ENCODE measurements at places on chromosomes 3 and 15. TPM values are rescaled to one million over a fixed set of nuclear protein-coding genes. Genes with fewer than 3 reads are reported as not detected.
A peak's percentile ranks its signal among the peaks of the same experiment; 100 is the strongest.

DNA sequence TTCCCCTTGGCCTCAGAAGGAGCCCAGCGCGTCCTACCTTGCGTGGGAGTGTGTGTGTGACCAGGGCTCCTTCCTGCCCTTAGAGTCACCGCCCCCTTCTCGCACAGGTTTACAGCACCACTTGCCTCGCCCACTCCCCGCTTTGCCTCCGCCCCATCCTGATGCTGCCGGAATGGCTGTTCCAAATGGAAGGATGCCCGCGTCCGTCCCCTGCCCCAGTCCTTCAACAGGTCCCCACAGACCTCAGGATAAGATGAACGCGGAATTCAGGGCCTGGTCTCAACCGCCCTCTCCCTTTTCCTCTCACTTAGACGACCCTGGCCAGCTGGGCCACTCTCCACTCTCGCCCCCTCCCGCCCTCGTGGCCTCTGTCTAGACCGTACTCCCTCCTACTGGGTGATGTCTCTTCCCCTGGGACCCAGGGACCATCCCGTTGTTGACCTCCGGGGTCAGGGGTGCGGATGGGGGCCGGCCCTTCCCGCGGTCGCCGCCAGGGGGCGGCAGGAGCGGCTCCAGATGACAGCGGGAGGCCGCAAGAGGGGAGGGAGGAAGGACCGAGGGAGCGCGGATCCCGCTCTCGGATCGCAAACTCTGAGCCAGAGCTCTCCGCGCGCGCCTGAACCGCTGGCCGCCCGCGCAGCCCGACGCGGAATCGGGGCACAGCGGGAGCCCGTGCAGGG, at the start of gene THSD4:
Gene THSD4, plus strand, starts transcription at position 585 of the 680 bp plus-strand sequence.
- peaks cover 6% of the 10 kb centered on the region for H3K27me3 ChIP-seq
- peak; percentile 61 for DNase-seq
- H3K27ac ChIP-seq = peak within 1 kb of the TSS; percentile 68
- peak within 1 kb of the TSS; percentile 89 for H3K4me3 ChIP-seq
- peaks cover 71% of the 10 kb centered on the region for H3K4me1 ChIP-seq
- peaks cover 8% of the 10 kb centered on the region for H3K36me3 ChIP-seq

GRCh38 chr3:52231502-52232278, 6.2 kb upstream of the TLR9 start:
- H3K27me3 ChIP-seq = no peaks in the 10 kb centered on the region
- peaks cover 6% of the 10 kb centered on the region for H3K36me3 ChIP-seq
- DNase-seq = peak; percentile 40
- no peak overlapping the region for H3K27ac ChIP-seq
- no peak overlapping the region for H3K4me3 ChIP-seq

Gene ASB14
- total RNA-seq = not detected

Gene TMEM207
- not detected for total RNA-seq

DNA sequence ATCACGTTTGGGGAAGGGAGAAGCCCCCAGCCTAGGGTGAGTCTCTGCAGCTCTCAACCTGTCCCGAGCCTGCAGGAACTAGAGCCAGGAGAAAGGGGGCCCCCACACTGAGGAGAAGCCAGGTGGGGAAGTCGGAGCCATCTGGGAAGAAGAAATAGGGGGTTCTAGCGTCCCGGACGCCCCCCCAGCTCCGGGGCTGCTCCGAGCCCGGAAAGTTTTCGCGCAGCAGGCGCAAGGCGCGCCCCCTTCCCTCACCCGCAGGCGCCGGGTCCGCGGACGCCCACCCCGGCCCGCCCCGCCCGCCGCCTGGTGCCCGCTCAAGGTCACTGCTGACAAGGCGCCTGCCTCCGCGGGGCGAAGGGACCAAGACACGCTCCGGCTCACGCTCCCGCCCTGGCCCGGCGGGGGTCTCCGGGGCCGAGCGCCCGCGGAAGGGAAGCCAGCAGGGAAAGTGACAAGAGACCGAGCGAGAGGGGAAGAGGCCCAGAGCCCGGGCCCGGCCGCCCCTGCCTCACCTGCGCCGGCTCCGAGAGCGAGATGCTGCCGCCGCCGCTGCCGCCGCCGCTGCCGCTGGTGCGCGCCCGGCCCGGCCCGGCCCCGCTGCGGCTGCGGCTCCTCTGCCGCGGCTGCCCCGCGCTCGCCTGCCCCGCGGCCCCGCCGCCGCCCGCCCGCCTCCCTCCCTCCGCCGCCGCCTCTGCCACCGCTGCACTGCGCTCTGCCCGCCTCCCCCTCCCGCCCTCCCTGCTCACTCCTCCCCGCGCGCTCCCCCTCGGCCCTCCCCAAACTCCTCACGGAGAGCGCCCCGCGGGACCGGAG, 108.4 kb upstream of the SLC6A11 start:
- H3K36me3 ChIP-seq = no peaks in the 10 kb centered on the region
- H3K27me3 ChIP-seq = peaks cover 48% of the 10 kb centered on the region
- no peak for DNase-seq
- no peak overlapping the region for H3K4me3 ChIP-seq
- H3K27ac ChIP-seq = no peak overlapping the region

GRCh38 chr3:77620009-77620408, 580.1 kb downstream of the ROBO2 start:
- H3K4me3 ChIP-seq = no peak overlapping the region
- DNase-seq = no peak
- H3K4me1 ChIP-seq = no peaks in the 10 kb centered on the region
- no peak overlapping the region for H3K27ac ChIP-seq
- no peaks in the 10 kb centered on the region for H3K36me3 ChIP-seq

GRCh38 chr3:62127116-62127515, 246.2 kb downstream of the FEZF2 start:
- H3K27me3 ChIP-seq = no peaks in the 10 kb centered on the region
- no peak for DNase-seq
- H3K4me3 ChIP-seq = no peak overlapping the region

Gene IMPG2
- 0.07 TPM for total RNA-seq

DNA sequence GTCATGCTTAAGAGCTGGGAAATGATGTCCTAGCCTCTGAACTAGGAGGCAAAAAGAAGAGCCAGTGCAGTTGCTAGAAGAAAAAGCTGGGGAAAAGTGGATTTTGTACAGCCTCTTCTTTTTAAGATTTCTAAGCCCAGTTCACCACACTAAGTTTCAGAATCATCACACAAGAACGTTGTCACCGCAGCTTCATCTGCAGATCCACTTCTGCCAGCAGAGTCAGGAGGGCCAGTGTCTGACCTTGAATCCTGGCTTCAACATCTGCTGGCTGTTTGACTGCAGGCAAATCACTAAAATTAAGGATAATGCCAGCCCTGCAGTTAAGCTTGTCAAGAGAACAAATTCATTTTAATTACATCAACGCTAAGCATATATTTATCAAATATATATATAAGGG, 36.2 kb downstream of the HDC start:
- no peaks in the 10 kb centered on the region for H3K27me3 ChIP-seq
- peaks cover 37% of the 10 kb centered on the region for H3K4me1 ChIP-seq
- peak overlapping the region; percentile 63 for H3K27ac ChIP-seq
- DNase-seq = peak; percentile 54
- H3K36me3 ChIP-seq = no peaks in the 10 kb centered on the region

Gene TNIK
- total RNA-seq = 17.2 TPM

- peaks cover 6% of the 10 kb centered on the region for H3K36me3 ChIP-seq
- peaks cover 72% of the 10 kb centered on the region for H3K4me1 ChIP-seq
- peak overlapping the region; percentile 98 for H3K4me3 ChIP-seq
- H3K27ac ChIP-seq = peak overlapping the region; percentile 92
- DNase-seq = peak; percentile 70
Observed at GRCh38 chr3:16511681-16512434, 1.6 kb downstream of the RFTN1 start.

Gene CPNE4
- not detected for total RNA-seq

GRCh38 chr15:27538325-27538724, 560.8 kb downstream of the OCA2 start:
- no peaks in the 10 kb centered on the region for H3K4me1 ChIP-seq
- no peak overlapping the region for H3K4me3 ChIP-seq
- H3K36me3 ChIP-seq = peaks cover 7% of the 10 kb centered on the region
- H3K27ac ChIP-seq = no peak overlapping the region

Gene REC114
- total RNA-seq = not detected

GRCh38 chr3:128498127-128498626, 5.2 kb upstream of the GATA2 start:
- H3K4me1 ChIP-seq = peaks cover 39% of the 10 kb centered on the region
- H3K27me3 ChIP-seq = peaks cover 4% of the 10 kb centered on the region
- peak overlapping the region; percentile 58 for H3K4me3 ChIP-seq

DNA sequence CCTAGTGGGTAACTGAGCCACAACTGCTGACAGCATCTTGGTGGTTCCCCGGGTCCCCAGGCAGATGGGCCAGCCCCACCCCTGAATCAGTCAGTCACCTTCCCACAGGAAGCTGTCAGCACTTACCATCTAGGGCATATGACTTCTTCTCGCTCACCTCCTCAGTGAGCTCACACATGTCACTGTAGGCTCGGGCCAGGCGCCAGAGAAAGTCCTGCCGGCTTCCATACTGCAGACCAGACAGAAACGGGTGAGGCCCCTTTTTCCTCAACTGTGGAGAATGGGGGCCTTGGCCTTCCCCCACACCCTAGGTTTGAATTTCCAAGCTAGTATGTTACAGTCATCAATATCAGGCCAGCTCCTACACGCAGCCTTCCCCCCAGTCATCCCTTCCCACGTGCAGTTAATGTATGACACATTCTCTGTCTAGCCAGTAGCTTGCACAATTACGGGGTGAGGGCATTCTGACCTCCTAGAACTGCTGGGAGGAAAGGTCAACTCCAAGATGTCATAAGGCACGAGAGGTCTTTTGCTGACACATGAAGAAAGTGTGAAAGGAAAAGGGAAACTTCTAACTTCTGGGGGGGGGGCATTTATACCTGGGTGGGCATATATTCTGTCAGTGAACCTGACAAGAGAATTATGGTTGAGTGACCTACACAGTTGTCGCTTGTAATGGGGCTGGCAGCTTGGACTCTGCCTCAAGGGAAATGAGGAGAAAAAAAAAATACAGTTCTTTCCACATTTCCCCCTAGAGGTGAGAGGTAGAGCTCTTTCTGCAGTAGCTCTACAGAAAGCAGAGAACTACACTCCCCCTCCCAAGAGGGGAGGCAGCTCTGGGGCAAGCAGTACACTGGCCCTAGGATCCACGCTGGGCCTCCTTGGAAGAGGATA, 10.9 kb downstream of the RMDN3 start:
- H3K4me3 ChIP-seq = no peak overlapping the region
- peaks cover 31% of the 10 kb centered on the region for H3K4me1 ChIP-seq
- H3K36me3 ChIP-seq = peaks cover 8% of the 10 kb centered on the region
- peaks cover 5% of the 10 kb centered on the region for H3K27me3 ChIP-seq
- H3K27ac ChIP-seq = peak overlapping the region; percentile 78

- no peak for DNase-seq
- no peak overlapping the region for H3K27ac ChIP-seq
- H3K36me3 ChIP-seq = no peaks in the 10 kb centered on the region
- H3K4me1 ChIP-seq = no peaks in the 10 kb centered on the region
Observed at GRCh38 chr3:24316887-24317383, 177.7 kb downstream of the THRB start.

GRCh38 chr3:126538316-126538715, 14.4 kb downstream of the CHST13 start:
- DNase-seq = no peak
- H3K36me3 ChIP-seq = no peaks in the 10 kb centered on the region
- H3K27me3 ChIP-seq = peaks cover 17% of the 10 kb centered on the region
- H3K4me1 ChIP-seq = peaks cover 18% of the 10 kb centered on the region

Gene C2CD4B
- total RNA-seq = not detected

DNA sequence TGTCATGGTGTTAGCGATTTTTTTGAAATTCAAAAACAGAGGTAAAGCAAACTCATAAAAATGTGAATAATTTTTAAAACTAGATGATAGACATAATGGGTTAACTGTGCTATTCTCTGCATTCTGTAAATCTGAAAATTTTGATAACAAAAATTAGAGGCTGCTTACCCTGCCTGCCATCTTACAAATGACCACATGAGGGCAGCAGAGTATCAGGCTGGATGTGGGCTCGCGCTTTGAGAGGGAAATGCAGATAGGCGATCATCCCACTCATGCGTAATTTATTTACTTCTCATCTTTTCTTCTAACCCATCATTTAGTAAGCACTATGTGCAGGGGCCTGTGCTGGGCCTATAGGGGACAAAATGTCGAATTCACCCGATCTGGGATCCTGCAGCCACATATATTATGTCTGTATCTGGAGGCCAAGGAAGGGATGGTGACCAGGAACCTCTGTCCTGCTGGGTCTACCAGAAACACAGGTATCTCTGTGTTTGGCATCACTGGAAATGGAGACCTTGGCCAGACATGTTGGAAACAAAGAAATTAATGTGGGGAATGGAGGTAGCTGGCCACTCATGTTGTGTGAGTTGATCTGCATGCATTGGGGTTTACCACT, 7.8 kb upstream of the RAD18 start:
- DNase-seq = peak; percentile 59
- H3K36me3 ChIP-seq = no peaks in the 10 kb centered on the region
- H3K4me3 ChIP-seq = no peak overlapping the region

Gene SNX22
- not detected for total RNA-seq

Gene SMCO1
- not detected for total RNA-seq

GRCh38 chr3:32455609-32456428, 46.8 kb downstream of the CMTM6 start:
- H3K4me3 ChIP-seq = no peak overlapping the region
- DNase-seq = no peak
- H3K36me3 ChIP-seq = peaks cover 4% of the 10 kb centered on the region

GRCh38 chr15:25891081-25891480, 28.0 kb upstream of the ATP10A start:
- no peak overlapping the region for H3K4me3 ChIP-seq
- DNase-seq = no peak
- H3K27ac ChIP-seq = no peak overlapping the region
- no peaks in the 10 kb centered on the region for H3K27me3 ChIP-seq
- peaks cover 51% of the 10 kb centered on the region for H3K4me1 ChIP-seq

Gene MOBP
- not detected for total RNA-seq

DNA sequence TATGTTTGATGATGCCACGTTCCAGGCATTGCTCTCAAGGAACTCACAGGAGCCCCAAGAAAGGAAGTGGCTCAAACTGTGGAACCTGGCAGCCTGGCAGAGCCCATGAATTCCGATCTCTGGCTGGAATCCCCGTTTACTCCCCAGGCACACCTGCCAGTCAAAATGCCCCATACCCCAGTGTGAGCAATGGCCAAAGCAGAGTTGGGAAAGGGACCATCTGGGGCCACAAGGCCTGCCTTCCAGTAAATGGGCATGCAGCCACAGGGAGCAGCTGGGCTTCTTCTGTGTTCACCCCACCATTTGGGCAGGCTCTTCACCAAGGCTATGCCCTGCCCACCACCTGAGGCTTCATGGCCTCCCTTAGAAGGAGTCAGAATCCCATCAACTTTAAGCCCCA, 257.0 kb upstream of the GOLGA6L4 start:
- DNase-seq = no peak
- peaks cover 10% of the 10 kb centered on the region for H3K36me3 ChIP-seq
- H3K4me3 ChIP-seq = no peak overlapping the region
- H3K27me3 ChIP-seq = no peaks in the 10 kb centered on the region

Gene CSTA
- not detected for total RNA-seq

DNA sequence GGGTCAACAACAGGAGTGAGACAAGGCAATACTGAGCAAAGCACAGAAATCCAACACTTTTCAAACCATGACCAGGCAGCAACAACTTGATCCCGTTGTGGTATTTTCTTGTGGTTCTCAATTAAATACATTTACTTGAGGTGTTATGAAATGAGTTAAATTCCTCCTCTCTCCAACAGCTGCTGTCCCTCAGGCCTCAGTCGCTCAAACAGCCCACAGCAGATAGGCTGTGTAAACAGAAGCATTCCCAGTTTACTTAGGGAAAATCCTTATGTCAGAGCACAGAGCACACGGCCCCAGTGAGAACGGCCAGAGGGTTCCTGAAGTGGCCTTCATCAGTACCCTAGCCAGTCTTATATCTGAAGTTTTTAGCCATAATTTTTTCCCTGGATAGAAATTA, 359.9 kb downstream of the AGBL1 start:
- H3K27me3 ChIP-seq = no peaks in the 10 kb centered on the region
- H3K4me1 ChIP-seq = no peaks in the 10 kb centered on the region
- no peak overlapping the region for H3K27ac ChIP-seq
- no peak for DNase-seq
